ENCODE measurements at places on chromosomes 12 and 14.

DNA sequence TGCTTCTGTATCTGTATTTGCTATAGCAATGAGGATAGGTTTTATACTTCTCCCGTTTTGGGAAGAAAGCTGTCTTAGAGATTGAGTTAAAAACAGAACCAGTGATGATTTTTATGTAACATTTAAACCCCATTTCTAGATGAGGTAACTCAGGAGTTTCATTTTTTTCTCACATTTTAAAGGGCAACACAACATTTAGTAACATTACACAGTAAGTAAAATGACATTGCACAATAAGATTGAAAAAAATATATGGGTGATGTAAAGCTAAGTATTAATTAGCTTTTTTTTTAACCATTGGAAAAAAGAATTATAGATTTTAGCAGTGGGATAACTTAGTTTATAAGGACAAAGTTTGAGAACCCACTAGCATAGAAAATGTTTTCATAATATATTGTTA lies 25.2 kb upstream of the SCFD1 start:
- no peak for DNase-seq

DNA sequence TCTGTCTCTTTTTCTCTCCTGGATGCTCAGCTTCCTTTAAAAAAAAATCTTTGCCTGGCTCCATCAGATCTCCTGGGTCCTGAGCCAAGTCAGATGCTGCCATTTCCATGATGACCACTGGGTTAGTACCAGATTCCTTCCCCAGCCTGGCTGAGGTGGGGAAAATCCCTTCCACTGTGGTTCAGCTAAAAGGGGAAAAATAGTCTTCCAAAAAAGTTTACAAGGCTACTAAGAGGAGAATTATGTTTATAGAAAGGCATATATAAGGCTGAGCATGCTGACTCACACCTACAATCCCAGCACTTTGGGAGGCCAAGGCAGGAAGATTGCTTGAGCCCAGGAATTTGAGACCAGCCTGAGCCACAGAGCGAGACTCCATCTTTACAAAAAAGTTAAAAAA lies 28.4 kb upstream of the GAS2L3 start:
- DNase-seq, result no peak

- no peak for DNase-seq
These were observed 436 bp downstream of the ASB2 start for GRCh38 chr14:93975791-93976476.

GRCh38 chr12:16454481-16454880 lies 107.0 kb downstream of the MGST1 start:
- no peak for DNase-seq

DNA sequence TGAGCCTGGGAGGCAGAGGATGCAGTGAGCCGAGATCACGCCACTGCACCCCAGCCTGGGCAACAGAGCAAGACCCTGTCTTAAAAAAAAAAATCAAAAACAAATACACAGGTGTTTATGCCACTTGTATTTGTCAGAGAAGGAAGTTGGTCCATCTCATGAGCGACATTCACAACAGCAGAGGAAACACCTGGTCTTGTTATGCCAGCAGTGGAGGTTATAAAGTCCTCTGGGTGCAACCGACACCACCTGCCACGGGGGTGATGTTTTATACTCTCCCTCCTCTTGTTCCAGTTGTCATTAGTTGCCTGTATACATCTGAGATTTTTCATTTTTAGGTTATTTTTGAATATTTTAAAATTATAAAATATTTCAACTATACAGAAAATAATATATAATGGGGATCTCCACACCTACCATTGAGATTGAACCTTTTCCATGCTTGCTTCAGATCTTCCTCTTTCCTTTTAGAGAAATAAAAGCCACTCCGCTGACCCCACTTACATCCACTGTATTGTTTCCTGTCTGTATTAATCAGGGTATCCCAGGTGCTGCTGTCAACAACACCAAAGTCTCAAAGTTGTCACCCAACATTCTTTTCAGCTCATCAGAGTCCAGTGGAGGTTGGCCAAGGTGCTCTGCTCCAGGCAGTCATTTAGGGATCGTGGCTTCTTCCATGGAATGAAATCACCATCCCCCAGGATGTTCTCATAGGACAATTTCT lies 65.1 kb downstream of the RNFT2 start:
- no peak for DNase-seq

GRCh38 chr14:70908935-70909641 lies 1.8 kb downstream of the PCNX1 start:
- no peak for DNase-seq

- DNase-seq, result peak; percentile 37
These were observed 32.0 kb downstream of the CDK17 start for GRCh38 chr12:96368233-96368632.

GRCh38 chr12:71236133-71236660 lies 78.4 kb upstream of the TSPAN8 start:
- DNase-seq, result no peak

DNA sequence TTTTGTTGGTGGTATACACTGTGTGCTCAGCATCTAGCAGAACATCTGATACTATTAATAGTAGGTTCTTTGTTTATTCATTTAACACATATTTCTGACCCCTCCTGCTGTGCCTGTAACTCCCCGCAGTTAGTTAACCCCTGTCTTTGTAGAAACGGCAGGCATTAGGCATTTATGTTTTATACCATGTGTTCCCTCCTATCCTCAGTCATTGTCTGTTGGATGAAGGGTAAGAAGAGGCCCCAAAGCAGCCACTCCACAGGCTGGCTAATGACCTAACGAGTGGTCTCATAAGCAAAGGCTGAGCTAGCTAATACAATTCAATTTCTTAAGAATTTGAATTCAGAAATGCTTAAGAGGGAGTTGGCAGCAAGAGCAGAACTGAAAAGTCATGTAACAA lies 170.8 kb downstream of the TMX1 start:
- DNase-seq, result no peak

DNA sequence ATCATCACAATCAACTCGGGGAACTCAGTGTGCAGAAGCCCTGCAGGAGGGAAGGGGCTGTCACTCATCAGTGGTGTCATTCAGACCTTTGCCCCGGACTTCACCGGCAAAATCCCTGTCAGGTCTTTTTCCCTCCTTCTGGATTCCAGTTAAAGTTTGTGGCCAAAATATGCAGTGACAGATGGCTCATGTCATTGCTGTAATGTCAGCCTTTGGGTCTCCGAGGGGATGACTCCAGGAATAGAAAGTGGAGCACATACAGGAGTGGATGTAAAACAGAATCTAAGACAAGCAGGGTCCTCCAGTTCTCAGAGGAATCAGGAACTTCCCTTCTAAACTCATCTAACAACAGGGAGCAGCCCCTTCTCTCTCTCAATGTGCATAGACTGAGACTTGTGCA lies 130.3 kb upstream of the RASSF8 start:
- DNase-seq, result no peak

DNA sequence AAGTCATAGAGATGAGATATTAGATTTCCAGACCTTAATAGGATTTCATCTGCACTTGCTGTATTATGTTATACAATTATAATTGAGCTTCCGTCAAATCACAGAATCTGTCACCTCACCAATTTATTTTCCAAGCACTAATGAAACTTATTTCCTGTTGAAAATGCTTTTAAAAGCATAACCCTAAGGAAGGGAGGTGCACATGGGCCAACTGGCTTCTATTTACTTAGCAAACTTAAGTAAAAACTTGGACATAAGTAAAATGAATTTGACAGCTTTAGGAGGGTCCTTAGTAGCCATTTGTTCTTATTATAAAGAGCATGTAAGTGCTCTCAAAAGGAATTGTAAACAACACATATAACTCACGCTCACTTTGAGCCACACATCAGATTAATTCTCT lies 462.2 kb upstream of the TMPO start:
- no peak for DNase-seq

Measured in NCI-H774 (cell line).